ENCODE measurements at places on chromosomes 13 and 19. TPM values are rescaled to one million over a fixed set of nuclear protein-coding genes. Genes with fewer than 3 reads are reported as not detected.

DNA sequence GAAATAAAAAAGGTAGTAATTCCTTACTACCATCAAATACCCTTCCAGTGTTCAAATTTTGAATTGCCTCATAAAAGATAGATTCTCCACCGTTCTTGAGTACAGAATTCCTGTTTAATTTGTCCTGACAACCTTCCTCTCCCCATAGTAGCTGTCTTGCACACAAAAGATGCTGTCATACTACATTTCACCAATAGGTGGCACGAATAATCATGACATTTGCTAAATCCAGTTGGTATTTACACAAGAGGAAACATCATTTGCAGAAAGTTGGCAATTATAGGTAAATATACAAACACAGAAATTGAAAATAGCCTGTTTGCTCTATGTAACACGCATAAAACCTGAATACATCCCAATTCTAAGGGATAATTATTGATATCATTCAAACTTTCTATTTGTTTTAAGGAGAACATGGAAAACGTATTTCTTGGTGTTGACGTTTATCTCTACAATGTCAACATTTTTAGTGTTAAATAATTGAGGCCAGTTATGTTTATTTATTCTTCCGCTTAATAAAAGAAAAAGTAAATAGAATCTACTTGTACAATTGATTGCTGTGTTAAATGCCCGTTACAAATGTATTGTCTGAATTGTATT is 58.3 kb upstream of the CLDN10 start:
- peak; percentile 46 for DNase-seq

ZNF132 gene
- polyA plus RNA-seq = 15.8 TPM

DNA sequence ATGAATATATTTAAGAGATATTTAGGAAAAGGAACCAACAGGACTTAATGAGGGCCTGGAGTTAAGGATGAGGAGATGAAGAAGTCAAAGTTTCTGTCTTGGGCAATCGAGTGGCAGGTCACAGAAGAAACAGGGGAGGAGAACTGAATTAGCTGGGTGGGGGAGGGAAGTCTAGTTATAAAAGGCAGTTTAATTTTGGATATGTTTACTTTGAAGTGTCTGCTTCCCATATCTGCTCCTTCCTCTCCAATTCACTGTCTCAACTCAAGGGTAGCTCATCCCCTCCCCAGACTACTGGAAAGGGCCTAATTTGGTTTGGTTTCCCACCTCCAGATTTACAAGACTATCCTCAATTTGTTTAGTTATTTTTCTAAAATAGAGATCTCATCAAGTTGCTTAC is 195.9 kb downstream of the VWA8 start:
- no peak for DNase-seq

DNA sequence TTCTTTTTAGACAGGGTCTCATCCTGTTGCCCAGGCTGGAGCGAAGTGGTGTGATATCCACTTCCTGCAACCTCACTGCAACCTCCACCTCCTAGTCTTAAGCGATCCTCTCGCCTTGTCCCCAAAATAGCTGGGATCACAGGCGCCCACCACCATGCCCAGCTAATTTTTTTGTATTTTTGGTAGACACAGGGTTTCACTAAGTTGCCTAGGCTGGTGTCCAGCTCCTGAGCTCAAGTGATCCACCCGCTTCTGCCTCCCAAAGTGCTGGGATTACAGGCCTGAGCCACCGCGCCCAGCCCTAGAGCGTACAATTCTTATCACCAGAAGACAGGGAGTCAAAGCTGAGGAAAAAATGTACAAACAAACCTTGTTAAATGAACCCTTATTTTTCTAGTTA is 4.5 kb upstream of the ELOF1 start:
- no peak for DNase-seq

DNA sequence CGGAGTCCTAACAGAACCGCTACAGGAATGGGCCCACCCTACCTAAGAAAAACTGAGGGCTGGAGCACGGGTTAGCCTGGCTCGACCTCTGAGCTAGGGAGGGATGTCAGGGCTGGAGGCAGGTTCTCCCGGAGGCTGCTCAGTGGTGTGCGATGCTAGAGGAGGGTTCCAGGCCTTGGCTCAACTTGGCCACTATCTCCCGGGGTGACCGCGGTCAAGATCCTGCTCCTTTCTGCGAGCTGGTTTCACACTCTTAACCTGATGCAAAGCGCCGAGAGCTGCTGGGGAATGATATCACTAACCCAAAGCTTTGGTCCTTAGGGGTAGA is 301 bp downstream of the POP4 start:
- no peak for DNase-seq

MYO1F gene
- polyA plus RNA-seq = 6.0 TPM

Measured in right renal pelvis (tissue), 4 donors.